Camera-type eye (tissue), 1 donor: ENCODE measurements at places on chromosomes 2 and 18. TPM values are rescaled to one million over a fixed set of nuclear protein-coding genes. Genes with fewer than 3 reads are reported as not detected.

Gene PRSS56
- 9.6 TPM for total RNA-seq

Gene SPC25
- 13.1 TPM for total RNA-seq

Gene HMSD
- 2.8 TPM for total RNA-seq

Gene TUBB8B
- total RNA-seq = not detected

Gene TRABD2A
- total RNA-seq = 0.77 TPM

Gene SKOR2
- total RNA-seq = 1.2 TPM

Gene SFTPB
- not detected for total RNA-seq

Gene CYRIA
- 9.3 TPM for total RNA-seq

Gene COL6A3
- total RNA-seq = 291 TPM

Gene PAX3
- total RNA-seq = 5.7 TPM

Gene ANKRD29
- total RNA-seq = 6.7 TPM

Gene ALPP
- not detected for total RNA-seq

Gene CABLES1
- total RNA-seq = 18.5 TPM

Gene FIGN
- 10.3 TPM for total RNA-seq

Gene INPP5D
- total RNA-seq = 8.0 TPM

Gene SNRNP27
- total RNA-seq = 70.1 TPM

Gene SNED1
- 16.0 TPM for total RNA-seq

Gene GALNT5
- 8.3 TPM for total RNA-seq

Gene AMER3
- total RNA-seq = 11.8 TPM

Gene SAG
- total RNA-seq = 16.7 TPM

Gene ALPG
- total RNA-seq = not detected
